ENCODE measurements at places on chromosomes 12 and 14.

GRCh38 chr12:42758806-42759205 is 169.3 kb upstream of the PRICKLE1 start:
- DNase-seq, result no peak

- no peak for DNase-seq
These were observed 136.0 kb downstream of the GLT1D1 start for GRCh38 chr12:128989287-128989686.

- no peak for DNase-seq
These were observed 23.3 kb downstream of the NPC2 start for GRCh38 chr14:74469548-74470518.

GRCh38 chr14:89325299-89325883 is 91.6 kb downstream of the FOXN3 start:
- no peak for DNase-seq

DNA sequence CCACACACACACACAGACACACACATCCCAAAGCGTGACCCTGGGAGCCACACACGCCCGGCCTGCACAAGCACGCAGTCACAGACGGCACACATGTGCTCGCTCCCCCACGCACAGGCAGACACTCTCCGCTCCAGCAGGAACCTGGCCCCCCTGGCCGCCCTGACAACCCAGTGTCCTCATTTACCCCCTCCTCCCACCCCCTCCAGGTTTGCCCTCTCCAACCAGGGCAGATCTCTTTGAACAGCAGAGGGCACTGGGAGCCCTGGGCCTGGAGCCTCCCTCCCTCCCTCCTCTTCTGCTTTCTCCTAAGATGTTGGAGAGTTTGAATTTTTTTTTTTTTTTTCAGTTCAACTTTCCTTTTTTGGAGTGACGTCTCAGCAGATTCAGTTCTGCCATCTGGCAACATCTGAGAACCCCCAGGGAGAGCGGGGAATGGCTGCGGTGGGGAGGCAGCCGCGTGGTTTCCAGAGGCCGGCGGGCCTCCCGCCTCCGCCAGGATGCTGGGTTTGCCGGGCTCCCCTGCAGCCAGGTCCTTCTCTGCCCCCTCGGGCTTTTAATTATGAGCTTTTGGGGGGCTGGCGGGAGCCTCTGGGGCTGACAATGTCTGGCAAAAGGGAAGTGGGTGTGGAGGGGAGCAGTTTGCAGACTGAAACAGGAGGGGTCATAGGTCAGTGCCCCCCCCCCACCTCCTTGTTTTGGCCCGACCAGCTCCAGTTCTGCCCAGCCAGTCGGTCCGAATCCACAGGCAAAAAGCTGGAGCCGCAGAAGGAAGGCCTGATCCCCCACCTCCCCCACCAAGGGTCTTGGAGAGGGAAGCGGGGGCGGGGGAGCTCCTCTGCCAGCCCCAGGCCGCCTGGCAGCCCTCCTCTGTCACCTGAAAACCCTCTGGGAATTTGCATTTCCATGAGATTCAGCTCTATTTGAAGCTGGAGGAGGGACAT is 1.3 kb upstream of the NCOR2 start:
- DNase-seq, result peak; percentile 51

GRCh38 chr14:62079038-62079437 is 316.8 kb downstream of the SNAPC1 start:
- no peak for DNase-seq

DNA sequence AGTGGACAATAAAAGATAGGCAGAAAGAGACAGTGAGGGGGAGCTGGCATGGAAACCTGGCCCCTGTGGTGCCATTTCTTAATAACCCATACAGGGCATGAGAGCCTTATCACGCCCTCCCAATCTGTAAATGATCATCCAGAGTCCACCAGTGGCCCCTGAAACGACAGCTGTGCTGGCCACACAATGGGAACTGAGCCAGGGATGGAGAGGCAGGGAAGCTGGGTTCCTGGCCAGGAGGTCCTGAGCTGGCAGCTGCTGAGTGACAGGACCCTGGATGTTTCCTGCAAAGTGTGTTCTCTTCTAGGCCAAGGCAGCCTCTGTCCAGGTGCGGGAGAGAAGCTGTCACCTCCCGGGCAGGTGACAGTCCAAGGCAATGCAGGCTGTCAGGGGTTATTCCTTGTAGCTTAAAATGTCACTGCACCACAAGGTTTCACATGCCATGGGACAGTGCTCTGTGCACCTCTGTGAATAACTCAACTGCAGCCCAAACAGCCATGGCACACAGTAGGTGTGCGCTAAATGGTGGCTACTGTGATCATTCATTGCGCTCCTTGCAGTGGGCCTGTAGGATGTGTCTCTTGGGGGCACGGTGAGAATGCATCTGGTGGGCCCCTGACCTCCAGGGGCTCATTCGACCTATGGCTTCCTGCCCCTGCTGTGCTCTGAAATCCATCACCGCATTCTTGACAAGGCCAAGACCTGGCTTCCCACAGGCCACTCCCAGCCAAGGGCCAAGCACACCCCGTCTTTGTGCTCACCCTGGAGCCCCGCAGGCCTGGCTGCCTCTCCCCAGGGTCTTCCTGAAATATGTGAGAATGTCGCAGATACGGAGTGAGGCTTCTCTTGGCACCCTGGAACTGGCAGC is 46.3 kb upstream of the BCL11B start:
- DNase-seq, result no peak

DNA sequence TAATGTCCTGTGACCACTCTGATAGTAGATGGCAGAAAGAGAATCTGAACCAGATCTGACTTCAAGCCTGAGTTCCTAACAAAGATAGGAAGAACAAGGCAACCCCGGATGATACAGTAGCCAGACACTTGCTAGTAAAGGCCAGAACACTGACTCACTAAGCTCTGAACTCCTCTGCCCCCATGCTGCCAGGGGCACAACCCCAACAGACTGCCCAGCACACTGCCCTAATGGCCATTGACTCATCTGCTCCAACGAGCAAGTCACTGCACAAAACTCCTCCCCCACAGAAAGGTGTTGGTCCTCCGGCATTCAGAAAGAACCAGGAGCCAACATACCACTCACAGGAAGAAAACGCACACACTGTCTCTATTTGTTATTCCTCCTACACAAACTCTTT is 179.6 kb upstream of the NUDT4 start:
- no peak for DNase-seq

DNA sequence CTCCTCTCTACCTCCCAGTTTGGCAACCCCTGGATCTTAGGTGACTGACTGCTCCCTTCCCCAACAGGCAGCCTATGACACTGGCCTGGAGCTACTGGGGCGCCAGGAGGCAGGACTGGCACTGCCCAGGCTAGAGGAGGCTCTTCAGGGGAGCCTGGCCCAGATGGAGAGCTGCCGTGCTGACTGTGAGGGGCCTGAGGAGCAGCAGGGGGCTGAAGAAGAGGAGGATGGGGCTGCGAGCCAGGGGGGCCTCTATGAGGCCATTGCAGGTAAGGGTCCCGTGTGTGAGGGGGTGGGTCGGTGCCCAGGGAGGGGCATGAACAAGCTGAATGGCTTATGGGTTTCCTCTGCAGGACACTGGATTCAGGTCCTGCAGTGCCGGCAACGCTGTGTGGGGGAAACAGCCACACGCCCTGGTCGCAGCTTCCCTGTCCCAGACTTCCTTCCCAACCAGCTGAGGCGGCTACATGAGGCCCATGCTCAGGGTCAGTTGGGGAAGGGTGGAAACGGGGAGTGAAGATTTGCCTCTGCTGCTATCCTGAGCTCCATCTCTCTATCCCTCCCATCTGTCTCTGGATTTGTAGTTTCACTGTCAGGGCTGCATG is 2.2 kb downstream of the P3H3 start:
- DNase-seq, result no peak

- DNase-seq, result no peak
These were observed 84.8 kb upstream of the MAP1LC3B2 start for GRCh38 chr12:116474331-116474730.

DNA sequence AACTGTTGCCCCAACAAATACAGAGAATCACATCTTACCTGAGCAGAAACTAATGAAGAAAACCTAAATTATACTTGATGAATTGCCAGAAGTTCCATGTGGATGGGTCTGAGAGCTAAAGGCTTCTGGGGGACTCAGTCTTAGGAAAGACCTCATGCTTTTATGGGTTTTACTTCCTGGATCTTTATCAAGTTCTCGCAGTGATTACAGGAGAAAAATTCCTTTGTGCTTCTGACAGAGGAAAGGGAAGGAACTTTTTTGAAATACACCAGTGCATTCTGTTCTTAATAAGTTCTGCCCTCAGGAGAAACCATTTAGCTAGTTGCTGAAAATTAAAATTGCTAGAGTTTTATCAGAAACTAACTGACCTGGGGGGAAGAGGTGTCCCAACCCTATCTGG is 203.9 kb upstream of the KITLG start:
- no peak for DNase-seq

DNA sequence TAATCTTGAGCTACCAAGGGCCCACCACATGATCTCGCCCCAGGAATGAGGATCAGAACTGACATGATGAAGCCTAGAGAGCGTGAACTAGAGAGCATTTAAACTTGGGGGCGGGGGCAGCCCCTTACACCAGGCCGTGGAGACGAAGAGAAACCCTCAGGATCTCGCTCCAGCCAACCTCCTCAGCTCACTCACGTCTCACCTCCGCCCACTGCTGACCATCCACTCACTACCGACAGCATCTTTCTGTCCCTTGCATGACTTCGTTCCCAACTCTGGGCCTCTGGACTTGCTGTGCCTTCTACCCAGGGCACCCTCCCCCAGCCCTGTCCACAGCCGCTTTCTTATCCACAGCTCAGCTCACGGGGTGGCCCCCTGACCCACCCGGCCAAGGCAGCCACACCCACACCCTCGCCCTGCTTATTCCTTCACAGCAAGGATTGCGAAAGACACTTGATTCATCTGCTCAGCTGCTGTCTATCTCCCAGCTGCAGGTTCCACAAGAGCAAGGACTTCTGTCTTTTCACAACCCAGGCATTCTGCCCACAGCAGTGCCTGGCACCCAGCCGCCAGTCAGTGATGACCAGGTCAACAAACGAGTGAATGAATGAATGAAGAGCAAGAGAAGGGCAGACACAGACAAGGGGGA is 6.4 kb downstream of the STX2 start:
- no peak for DNase-seq

DNA sequence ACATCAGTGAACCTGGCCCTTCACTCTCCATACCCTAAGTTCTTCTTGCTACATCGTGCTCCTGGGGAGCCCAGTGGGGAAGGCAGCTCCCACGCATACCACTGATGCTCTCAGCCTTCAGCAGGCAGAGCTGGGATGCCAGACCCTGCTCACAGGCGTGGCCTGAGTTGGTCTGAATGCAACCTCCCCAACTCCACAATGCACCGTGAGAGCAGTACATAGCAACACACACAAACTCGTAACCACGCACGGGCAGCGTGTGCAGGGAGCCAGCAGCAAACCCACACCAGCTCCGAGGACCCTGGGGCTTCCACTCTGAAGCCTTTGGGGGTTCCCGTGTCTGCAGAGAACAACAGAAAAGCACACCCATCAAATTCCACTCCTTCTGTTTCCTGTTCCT is 37.3 kb downstream of the ANO2 start:
- no peak for DNase-seq

- no peak for DNase-seq
These were observed 56.2 kb upstream of the VPS33A start for GRCh38 chr12:122322501-122322900.

DNA sequence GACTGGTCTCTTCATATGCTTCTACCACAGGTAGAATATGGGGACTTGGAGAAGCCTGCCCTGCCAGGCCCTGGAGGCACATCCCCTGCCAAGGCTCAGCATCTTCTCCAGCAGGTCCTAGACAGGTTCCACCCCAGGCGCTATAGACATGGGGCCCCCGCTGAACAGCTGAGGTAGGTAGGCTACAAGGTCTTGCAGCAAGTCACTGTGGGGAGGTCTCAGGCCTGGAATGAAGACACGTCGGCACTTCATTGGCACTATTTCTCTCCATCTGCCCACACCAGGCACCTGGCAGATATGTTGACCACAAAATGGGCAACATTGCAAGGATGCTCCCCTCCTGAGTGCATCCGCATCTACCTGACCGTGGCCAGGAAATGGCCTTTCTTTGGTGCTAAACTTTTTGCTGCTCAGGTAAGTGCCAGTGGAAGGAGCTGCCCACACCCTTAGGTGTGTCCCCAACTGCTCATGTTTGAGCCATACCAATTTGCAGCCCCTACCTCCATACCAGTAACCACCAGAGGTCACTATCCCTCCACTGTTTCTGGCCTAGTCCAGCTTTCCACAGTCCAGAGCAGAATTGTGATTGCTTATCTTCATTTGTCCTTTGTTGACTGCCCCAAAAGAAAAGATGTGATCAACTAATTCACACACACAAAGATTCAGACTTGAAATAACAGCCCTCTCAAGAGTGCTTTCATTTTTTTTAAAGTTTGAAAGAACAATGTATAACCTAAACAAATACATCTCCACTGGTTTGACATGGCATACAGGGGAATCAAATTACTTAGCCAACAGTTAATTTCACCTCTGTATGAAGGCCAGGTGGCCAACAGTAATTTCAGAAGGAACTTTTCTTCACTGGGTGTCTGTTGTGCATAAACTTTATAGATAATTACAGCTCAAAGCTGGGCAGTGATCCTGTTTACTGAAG is 16.1 kb downstream of the PIGH start:
- peak; percentile 62 for DNase-seq

- DNase-seq, result no peak
These were observed 28.8 kb upstream of the BEGAIN start for GRCh38 chr14:100615736-100616695.

DNA sequence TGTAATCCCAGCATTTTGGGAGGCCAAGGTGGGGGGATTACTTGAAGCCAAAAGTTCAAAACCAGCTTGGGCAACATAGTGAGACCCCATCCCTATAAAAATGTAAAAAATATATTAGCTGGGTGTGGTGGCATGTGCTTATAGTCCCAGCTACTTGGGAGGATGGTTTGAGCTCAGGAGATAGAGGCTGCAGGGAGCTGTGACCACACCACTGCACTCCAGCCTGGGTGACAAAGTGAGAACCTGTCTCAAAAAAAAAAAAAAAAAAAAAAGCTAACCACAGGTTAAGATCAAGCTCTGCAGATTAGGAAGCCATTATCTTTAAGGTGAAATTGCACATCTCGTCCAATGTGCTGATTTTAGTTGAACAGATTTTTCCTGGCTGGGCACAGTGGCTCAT is 23.7 kb upstream of the CERS5 start:
- no peak for DNase-seq

- DNase-seq, result no peak
These were observed 42.5 kb downstream of the CCDC88C start for GRCh38 chr14:91374879-91375702.

GRCh38 chr12:68876461-68876860 is 56.5 kb downstream of the CPM start:
- DNase-seq, result no peak
